ENCODE measurements at places on chromosomes 5 and 9.

DNA sequence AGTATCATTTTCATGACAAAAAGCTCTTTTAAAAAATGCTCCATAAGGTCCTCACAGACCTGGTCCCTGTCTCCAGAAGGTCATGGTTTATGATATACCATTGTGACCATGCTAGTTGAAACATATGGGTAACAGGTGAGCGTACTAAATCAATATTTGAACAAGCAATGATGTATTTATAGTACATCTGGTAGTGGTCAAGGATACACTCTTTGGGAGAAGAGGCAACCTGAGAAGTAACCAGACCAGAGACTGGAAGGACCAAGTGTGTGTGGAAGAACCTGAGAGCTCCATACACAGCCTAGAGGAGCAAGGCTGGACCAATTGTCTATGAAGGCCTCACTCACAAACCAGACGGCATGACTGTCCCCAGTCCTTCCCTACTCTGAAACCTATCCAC lies 55.1 kb downstream of the LHFPL2 start:
- no peak for DNase-seq

DNA sequence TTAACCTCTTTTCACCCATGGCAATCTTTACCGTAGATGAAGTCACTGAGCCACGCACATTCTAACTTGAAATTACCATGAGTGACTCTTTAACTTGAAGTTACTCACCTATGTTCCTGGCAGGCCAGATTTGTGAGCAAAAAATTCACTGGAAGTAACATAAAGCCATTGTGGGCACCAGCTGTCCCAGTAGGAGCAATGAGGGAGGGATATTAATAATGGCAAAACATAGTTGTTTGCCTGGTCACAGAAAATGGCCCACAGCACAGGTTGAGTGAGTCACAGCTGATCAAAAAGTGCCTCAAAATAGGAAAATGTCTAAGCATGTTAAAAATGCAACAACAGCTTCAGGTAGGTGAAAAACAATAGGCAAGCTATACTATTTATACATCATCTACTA lies 146.6 kb downstream of the EFNA5 start:
- no peak for DNase-seq

GRCh38 chr5:42108468-42108867 lies 183.4 kb downstream of the FBXO4 start:
- no peak for DNase-seq

DNA sequence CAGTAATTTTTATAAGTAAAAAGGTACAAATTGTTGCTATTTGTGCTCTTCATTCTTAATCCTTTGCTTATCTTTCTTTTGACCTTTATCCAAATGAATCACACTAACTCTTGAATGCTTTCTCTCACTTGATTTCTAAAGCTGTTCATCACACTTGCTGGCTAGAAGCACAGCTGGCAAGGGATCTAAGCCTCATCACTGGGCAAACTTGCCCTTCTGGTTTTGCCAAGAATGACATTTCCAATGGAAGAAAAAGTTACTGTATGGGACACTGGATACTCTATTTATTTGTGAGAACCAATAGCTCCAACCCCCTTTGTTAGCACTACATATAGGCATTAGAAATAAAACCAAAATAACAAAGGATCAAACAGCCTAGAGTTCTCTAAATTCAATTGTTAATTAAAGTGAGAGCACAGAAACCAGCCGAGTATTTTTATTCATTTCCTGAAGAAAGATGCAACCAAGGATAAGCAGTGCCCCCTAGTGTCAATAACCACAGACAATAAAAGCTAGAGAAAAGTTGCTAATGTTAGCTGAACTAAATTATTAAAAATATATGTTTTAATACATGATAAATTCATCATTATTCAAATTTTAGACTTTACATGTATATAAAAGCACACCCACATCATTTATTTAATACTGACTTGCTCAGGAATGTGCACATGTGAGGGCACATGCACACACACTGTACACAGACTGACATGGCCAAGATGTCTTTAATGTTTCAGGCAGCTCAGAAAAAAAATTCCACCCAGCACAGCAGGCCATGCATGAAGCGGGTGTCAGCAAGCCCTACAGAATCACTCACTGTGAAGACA lies 59.8 kb upstream of the POU5F2 start:
- DNase-seq = no peak

DNA sequence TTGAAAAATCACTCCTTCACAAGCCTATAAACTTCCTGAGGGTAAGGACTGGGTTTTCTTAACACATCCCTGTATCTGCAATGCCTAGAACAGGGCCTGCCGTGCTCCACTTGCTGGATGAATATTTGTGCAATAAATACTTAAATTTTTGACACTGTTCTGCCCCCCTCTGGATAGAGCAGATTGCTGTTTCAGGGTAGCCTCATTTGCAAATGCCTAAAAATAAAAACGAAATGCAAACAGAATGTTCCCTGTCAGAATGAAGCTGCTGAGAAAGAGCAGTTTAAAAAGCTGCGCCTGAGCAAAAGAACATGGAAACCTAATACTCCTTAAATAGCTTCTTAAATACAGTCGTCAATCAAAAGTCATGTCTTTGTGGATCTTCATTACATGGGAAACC lies 385.3 kb downstream of the PRELID2 start:
- DNase-seq = no peak

DNA sequence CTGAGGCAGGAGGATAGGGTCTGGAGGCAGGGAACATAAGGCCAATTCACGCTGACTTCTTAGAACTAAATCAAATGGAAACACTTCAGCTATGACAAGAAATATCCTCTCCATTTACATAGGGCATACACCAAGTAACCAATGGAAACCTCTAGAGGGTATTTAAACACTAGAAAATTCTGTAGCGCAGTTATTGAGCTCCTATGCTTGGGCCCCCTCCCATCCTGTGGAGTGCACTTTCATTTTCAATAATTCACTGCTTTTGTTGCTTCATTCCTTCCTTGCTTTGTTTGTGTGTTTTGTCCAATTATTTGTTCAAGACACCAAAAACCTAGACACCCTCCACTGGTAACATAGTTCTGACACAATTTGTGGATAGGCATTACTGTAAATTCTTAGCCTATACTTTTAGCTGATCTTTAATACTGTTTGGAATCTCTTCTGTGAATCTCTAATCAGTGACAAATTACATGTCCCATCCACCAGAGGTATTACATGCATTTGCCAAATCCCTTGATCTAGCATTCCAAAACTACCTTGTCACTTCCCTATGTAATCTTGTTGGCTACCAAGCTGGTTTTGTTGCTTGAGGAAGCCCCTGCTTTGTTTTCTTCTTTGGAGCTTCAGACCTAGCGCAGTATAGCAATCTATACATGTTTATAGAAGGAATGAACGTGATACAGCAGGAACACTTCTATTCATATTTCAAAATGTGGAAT lies 61.6 kb downstream of the ST8SIA4 start:
- no peak for DNase-seq

GRCh38 chr5:180974612-180975315 lies 13.9 kb upstream of the BTNL3 start:
- DNase-seq = no peak

DNA sequence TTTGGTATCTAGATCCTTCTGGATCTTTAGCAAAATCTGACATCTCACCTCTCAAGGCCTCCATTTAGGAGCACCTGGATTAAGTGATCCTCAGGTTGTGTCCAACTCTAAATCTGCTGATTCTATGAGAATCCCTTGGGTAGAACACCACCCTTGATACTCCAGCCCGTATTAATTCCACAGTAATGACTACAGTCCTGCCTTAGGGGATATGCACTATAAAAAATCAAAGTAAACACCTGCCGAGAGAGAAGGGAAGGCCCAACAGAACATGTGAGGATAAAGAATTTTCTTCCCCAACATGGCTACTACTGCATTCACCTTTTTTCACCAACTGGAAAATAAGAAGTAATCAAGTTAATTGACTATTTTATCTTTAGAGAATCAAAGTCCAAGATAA lies 27.6 kb downstream of the DAP start:
- no peak for DNase-seq

GRCh38 chr5:75525344-75525743 lies 13.7 kb downstream of the POLK start:
- no peak for DNase-seq

GRCh38 chr5:56183506-56183905 lies 49.6 kb downstream of the ANKRD55 start:
- DNase-seq = no peak

GRCh38 chr9:36328798-36329411 lies 70.7 kb upstream of the GNE start:
- no peak for DNase-seq

- no peak for DNase-seq
Observed at GRCh38 chr9:34999576-34999975, 10.0 kb downstream of the DNAJB5 start.

DNA sequence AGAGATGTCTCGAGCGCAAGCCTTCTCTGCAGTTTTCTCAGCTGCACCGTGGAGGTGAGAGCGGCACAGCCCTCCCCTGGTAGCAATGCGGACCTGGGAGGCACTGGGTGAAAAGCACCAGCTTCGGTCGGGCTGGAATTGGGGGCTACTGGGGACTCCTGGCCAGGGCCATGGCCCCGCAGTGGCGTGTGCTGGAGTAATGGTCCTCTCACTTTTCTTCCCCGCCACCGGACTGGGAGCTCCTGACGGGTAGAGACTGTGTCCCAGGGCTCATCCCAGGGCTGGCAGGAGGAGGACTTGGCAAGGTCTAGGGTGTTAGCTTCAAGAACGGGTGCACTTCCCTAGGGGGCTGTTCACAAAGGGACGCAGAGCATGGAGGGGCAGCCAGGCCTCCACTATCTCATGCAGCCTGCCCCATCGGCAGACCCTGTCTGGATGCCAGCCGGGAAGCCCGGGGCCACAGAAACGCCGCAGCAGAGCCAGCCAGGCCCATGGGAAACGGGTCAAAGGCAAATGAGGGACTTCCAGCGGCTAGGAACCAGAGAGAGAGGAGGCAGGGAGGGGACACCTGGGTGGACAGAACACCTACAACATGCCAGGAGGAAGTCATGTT lies 92.6 kb upstream of the MVB12B start:
- DNase-seq = no peak

DNA sequence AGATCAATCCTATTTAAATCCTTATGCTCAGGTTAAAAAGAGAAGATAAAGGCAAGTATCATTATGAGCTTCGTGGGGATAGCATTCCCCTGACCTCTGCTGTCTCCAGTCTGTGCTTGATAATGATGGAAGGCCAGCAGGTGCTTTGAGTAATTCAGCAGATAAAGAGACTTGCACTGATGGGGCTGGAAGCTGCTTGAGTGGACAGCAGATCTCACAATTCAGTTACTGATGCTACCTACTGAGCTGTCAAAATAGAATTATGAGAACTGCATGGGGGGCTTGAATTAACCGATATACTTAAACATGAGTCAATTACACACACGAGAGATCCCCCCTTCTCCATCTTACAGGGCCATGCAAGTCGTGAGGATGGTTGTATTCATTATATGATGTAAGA lies 107.7 kb upstream of the GPR151 start:
- no peak for DNase-seq

- no peak for DNase-seq
Observed at GRCh38 chr5:130289132-130290088, 385.1 kb downstream of the CHSY3 start.

DNA sequence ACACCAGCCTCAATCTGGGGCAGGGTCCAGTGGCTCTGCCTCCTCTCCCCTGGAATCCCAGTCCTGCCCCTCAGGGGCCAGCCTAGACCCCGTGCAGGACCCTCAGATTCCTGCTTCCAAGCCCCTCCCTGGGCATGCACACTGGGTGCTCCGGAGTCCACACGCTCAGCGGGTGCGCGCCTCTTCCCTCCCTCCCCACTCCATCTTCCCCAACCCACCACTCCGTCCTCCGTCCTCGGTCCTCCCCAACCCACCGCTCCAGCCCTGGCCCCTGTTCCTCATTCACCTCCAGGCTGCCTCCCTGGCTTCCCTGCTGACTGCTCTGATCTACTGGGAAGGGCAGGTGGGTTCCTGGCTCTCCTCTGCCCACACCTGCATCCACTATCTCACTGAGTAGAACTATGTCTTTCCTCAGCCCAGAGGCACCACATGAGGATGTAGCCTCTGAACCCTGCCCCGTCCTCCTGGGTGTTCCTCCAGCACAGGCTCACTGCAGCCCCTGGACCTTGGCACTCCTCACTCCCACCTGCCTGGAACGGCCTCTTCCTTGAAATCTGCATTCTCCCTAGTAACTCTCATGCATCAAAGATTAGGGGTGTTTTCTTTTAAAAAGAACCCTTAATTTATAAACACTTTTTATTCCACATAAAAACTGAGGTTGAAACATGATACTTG lies 92.8 kb downstream of the CAMSAP1 start:
- no peak for DNase-seq

GRCh38 chr5:54646356-54647101 lies 129.0 kb downstream of the SNX18 start:
- DNase-seq = peak; percentile 43

- DNase-seq = no peak
Observed at GRCh38 chr5:67748165-67748690, 467.3 kb upstream of the PIK3R1 start.

DNA sequence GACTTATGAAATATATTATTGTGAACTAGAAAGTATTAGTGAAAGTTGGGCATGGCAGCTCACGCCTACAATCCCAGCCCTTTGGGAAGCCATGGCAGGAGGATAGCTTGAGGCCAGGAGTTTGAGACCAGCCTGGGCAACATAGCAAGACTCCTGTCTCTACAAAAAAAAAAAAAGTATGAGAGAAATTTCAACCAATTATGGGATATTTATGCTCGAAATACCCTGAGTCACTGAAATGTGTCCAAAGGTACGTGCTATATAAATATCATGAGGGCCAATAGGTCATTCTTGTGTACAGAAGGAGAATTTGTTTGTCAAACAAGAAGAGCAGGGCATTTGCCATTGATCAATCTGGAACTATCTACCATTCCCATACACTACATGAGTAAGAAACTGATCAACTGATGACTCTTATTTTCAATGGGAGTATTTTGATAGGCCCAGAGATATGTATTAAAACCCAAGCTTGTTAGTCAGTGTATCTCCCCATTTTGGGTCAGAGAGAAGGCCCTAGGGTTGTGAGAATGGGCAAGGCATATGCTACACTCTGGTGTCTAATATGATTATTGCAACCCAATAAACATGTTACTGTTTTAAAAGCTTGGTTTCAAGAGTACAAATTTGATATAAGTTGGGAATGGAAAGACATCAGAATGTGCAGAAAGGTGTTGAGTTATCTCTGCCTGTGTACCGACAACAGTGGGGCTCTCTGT lies 21.7 kb upstream of the HOMER1 start:
- no peak for DNase-seq

GRCh38 chr5:4233671-4234070 lies 638.0 kb downstream of the IRX1 start:
- no peak for DNase-seq

DNA sequence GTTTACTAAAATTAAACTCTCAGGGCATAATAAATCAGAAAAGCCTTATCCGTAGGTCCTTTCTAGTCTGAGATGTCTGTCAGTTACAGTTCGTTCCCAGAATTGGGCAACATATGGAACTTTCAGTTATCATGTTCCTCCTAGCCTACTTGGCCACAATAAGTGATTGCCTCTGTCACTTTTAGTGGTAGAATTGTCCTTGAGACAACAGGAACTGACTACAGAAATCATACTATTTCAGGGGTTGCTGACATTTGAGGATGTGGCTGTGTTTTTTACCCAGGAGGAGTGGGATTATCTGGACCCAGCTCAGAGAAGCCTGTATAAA lies 956 bp downstream of the ZNF189 start:
- no peak for DNase-seq
